ENCODE measurements at places on chromosomes 4 and X. TPM values are rescaled to one million over a fixed set of nuclear protein-coding genes. Genes with fewer than 3 reads are reported as not detected.
A peak's percentile ranks its signal among the peaks of the same experiment; 100 is the strongest.

GSPT2 gene
- total RNA-seq: 1.6 TPM

USP17L12 gene
- not detected for total RNA-seq

GRCh38 chr4:144302704-144303536, 162.4 kb upstream of the GYPA start:
- peak; percentile 79 for ATAC-seq

GRCh38 chrX:115561605-115562479, 868 bp downstream of the PLS3 start:
- peak; percentile 63 for ATAC-seq

GRCh38 chr4:54842656-54843055, 184.9 kb downstream of the KIT start:
- no peak for ATAC-seq

DNA sequence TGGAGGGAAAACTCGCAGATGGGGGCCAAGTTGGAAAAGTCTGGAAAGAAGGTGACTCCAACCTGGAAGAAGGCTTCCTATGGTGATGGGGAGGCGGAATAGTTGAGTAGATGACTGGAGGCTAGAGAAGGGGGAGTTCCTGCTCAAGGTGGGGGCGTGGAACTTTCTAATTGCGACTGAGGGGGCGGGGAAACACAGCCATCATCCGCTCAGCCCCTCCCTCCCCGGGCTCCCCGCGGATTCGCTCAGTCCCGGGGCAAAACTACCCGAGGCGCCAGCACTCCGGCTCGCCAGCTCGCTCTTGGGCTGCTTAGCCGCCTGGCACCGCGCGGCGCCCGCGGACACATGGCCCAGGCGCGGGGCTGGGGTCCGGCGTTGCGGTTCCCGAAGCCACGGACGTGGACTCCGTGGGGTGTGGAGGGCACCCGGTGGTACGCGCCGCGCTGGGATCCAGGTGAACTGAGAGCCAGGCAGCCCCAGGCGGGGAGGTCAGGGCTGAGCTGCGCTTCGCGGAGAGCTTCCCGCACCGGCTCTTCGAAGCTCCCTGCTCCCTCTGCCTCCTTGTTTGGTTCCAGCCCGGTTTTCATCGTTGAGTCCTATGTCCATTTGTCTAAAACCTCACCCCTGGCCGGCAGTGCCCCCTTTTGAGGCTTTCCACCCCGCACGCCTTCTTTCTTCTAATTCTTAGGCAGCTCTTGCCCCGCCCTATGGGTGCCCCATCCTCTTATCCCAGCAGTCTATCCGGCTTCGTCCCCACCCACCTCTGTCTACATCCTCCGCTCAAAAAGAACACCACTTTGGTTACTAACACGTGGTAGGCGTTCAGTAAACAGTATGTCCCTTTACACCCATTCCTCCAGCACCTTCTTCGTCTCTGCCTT, 38.9 kb downstream of the STARD8 start:
- ATAC-seq: no peak
